ENCODE measurements at places on chromosomes 1 and 21.

GRCh38 chr1:85303440-85304162 lies 27.2 kb upstream of the BCL10 start:
- no peak for DNase-seq

DNA sequence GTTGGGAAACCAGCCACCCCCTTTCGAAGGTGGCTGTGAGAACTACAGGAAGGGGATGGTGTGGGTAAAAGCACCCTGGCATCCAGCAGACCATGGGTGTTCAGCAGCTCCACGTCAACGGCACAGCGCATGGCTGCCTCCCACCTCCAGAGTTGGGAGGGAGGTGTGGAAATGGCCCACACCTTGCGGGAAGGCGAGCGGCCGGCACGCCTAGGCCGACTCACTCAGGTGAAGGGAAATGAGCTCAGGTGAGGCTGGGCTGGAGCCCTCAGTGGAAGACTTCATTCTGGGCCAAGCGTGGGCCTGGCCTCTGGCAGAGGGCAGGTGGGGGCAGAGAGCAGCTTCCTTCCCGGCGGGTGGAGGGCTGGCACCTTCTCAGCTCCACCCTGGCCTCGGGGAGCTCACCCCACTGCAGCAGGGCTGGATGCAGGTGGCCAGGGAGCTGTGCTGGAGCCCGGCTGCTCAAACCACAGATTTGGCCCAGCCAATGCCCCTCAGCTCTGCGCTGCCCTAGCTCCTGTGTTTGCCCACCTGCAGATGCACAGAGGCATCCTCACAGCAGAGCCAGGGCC lies 24.8 kb upstream of the ALDH4A1 start:
- no peak for DNase-seq

- no peak for DNase-seq
These were observed 2.1 kb downstream of the CNTN2 start for GRCh38 chr1:205045146-205045545.

- no peak for DNase-seq
These were observed 78.4 kb upstream of the CTTNBP2NL start for GRCh38 chr1:112317611-112318062.

- DNase-seq, result no peak
These were observed 16.5 kb downstream of the SOD1 start for GRCh38 chr21:31675960-31676359.

DNA sequence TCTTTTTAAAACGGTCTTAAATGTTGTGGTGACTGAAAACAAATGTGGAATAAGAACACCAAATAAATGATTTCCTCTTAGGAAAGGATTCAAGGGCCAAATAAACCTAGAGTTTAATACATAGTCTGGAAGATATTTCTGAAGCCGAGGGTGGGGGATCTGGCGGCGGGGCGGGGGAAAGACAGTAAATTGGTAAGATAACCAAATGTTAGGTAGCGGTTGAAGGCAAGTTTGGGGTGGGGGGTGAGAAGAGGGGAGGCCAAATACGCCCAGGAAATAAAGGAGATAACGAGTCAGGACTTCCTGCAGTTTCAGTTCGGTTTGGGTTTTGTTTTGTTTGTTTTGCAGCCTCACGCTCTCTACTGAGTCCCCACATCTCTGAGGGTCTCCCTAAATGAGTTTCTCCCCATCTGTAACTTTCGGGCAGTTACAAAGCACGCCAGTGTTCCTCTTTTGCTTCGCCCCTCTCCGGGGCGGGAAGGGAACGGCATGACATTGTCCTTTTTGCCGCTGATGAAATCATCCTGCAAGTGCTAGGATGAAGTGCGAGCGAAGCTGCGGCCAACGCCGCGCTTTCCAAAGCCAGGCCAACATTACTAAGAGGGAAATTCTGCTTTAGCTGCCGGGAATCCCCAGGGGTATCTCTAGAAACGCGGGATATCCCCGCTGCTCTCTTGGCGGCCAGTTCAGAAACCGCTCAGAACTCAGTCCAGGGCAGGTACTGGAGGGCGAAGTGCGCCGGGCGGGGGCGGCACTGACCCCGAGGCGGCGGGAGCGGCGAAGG lies 844 bp downstream of the NIBAN1 start:
- peak; percentile 21 for DNase-seq

DNA sequence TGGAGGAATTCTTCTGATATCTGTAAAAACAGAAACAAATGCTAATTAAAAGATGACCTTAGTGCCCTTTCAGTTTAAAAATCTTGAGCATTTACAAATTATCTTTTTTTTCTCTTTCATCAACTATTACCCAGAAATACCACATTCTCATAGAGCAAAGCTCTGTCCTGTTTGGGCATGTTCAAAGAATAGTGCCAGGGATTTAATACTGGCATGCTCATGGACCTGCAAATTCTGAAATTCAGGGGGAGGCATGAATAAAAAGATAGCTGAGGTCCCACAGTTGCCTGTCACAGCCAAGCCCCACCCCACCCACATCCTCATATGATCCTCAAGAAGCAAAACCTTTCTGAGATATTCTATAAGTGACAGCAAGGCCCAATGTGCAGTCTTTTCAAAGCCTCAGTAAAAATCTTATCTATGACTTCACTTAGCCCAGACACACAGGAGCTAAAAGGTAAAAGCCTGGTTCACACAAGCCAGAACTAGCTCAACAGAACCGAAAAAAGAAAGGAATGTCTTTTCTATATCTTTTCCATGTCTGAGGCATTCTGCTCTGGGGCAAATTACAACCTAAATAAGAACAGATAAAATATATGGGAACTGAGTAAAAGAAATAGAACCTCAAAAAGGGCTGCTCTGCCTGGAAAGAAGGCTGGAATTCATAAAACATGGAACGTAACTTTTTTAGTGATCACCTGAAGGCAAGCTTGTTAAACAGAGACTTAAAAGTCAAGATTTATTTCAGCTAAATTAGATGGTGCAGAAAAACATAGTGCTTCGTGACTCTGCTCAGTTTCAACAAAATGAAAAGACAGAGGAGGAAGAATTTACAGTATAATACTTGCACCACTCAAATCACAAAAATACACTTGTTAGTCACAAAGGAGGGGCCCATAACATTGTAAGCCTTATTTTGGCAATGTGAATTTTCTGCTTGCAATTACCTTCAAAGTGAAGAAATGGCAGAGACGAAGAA lies 11.0 kb downstream of the WLS start:
- DNase-seq, result no peak

DNA sequence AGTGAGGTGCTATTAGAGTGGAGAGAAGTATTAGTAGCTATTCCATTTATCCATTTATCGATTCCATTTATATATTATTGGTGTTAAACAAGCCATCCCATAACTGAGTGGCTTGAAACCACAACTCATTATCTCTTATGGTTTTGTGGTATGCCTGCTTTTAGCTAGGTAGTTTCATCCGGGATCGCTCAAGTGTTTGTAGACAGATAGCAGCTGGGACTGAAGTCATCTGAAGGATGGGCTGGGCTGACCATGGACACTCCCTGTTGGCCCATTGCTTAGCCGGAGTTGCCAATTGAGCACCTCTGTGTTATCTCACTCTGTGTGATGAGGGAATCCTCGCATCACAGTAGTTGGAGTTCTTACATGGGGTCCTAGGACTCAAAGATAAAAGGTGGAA lies 622.5 kb downstream of the PLA2G4A start:
- DNase-seq, result no peak

DNA sequence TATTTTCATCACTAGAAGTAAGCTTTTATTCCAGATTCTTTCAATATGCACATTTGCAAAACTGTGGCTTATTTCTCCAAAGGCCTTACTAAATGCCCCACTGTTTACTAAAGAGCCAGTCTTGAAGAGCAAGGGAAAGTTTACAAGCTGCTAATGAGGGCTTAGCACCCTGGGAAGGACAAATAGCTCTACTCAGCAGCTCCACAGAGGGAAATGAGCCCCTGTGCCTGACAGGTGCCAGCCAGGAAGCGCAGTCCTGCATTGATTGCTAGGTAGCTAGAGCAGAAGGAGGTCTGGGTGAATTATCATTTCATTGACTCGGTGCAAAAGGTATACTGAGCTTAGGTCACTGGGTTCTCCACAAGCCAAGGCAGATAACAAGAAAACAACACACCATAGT lies 307.0 kb downstream of the SETD4 start:
- no peak for DNase-seq

- DNase-seq, result no peak
These were observed 80.6 kb downstream of the CENPF start for GRCh38 chr1:214683621-214684020.

DNA sequence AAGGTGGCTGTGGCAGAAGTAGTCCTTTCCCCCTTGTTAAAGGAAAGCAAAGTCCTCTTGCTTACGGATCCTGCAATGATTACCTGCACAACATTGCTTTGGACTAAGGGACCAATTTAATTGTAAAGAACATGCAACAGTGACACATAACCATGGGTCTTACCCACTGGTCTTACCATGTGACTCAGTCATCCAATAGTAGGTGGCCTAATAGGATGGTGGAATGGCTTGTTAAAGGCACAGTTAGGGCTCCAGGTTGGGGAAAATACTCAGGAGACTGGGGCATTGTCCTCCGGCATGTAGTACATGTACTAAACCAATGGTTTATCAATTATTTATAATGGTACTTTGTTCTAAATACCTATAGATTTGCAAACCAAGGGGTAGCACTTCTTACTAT lies 2.1 kb upstream of the YIPF1 start:
- no peak for DNase-seq

GRCh38 chr1:201707656-201708055 lies 121.3 kb upstream of the IPO9 start:
- DNase-seq, result no peak

GRCh38 chr1:15669864-15670263 lies 14.3 kb upstream of the PLEKHM2 start:
- no peak for DNase-seq

GRCh38 chr1:117928881-117929342 lies 509 bp downstream of the GDAP2 start:
- DNase-seq, result no peak

- no peak for DNase-seq
These were observed 41.2 kb upstream of the RGS8 start for GRCh38 chr1:182725259-182726255.

DNA sequence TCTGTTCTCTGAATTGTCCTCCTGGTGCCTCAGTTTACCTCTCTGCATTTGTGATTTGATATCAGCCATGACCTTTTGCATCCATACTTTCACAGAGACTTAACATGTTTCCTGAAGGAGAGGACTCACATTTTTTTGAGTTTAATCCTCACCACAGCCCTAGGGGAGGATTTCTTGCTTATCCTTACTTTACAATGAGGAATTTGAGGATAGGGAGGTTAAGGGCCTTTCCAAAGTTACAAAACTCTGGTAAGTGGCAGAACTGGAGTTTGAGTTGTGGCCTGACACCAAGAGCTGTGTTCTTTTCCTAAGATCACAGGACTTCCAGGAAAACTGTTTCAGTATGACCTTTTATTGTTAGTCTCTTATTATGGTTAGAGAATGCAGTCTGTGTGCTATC lies 34.2 kb downstream of the TNFRSF8 start:
- no peak for DNase-seq

GRCh38 chr21:43318368-43318767 lies 108.6 kb downstream of the SIK1 start:
- no peak for DNase-seq

GRCh38 chr1:2159124-2159523 lies 35.4 kb downstream of the FAAP20 start:
- DNase-seq, result no peak

DNA sequence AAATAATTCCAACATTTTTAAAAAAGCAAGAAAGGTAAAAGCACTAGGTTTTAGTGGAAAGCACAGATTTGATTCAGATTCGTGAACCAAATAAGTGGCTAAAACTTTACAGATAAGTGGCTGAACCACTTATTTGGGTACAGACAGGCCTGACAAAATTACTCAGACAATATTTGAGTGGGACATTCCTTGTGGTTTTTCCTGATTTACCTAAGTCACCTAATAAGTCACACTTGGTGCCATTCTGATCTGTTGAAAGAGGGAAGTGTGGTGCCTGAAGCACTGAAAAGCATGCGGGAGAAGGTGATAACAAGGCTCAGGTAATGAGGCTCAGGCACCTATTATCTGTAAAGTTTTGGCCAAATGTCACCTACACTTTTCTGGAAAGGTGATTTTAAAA lies 81.6 kb upstream of the CD55 start:
- DNase-seq, result no peak

DNA sequence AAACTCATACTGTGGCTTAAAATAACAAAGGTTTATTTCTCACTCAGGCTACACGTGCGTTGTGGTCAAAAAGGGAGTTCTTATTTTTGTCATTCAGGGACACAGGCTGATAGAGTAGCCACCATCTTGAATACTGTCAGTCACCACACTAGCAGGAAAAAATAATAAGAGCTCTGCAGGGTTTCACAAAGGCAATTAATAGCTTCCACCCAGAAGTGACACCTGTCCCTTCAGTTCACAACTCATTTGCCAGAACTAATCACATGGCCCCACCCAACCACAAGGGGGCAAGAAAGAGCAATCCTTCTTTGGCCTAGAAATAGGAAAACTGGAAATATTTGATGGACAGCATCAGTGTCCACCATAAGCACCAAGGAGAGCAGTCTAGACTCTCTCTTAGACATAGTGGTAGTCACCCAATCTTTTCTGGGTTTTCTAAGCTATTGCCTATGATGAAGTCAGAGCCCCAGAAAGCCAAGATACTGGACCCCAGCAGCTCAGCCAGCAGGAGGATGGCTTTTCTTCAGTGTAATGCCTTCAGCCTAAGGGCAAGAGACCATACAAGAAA lies 8.2 kb downstream of the HAPLN2 start:
- DNase-seq, result no peak

DNA sequence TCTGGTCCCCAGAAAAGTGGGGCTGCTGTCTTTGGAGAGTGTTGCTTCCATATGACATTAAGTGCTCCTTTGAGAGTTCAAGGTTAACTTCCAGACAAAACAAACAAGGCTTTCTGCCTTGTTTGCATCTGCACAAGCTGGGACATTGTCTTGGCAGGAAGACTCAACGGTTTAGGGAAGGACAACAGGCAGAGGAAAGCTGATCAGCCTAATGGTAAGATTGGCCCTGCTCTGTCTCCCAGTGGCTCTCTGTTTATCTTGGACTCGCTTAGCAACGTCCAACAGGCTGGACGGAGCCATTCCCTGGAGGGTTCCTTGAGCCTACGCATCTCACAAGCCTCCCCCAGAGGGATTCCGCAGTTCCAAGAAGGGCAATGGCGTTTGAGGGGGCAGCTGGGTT lies 62.2 kb upstream of the SLC44A3 start:
- no peak for DNase-seq

- DNase-seq, result no peak
These were observed 188.6 kb downstream of the FCRL5 start for GRCh38 chr1:157363660-157364140.

DNA sequence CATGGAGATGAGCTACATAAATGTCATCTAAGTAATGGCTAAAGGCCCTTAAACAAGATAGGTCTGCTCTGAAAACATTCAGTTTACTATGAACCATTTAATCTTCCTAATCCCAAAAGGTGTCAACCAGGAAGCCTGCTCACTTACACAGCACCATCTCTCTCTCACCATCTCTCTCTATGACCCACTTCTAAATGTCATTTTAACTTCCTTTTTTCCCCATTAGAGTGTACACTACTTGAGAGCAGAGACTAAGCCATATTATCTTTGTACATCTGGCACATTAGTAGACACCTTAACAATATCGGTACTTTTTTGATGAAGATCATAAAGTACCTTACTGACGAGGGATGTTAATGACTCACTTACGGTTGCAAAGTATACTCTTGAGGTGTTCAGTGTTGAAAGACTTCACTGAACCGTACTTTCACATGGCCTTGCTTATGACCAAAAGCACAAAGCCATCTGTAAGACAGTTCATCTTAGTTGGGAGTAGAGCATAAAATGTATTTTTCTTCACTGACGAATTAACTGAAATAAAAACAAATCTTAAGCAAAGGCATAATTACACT lies 25.4 kb downstream of the FBXO42 start:
- DNase-seq, result no peak

Measured in stimulated activated CD8-positive, alpha-beta memory T cell treated with anti-CD3 and anti-CD28 coated beads, Interleukin-4, amount 100 ng/mL, for 4 hours (primary cell).